Hypothalamus (tissue), 51 donors: ENCODE measurements at places on chromosomes 12 and 14.

DNA sequence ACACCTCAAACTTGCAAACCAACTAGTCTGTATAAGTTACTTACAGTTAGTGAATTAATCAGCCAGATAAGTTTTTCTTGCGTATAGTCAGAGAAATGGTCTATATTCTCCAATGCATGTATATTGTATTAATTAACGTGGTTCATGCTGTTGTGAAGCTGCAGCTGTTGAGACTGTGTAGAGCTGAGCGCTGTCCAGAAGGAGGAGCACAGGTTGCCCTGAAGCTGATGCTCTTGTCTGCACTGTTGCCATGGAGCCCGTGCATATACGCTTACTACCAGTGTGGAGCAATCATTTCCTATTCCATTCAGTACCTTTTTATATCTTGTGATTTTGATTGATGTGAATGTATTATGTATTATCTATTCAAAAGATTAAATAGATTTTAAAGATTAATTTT, 74.3 kb upstream of the ARID2 start:
- DNase-seq, result no peak

GRCh38 chr12:26157001-26157400, 32.2 kb upstream of the BHLHE41 start:
- no peak for DNase-seq

DNA sequence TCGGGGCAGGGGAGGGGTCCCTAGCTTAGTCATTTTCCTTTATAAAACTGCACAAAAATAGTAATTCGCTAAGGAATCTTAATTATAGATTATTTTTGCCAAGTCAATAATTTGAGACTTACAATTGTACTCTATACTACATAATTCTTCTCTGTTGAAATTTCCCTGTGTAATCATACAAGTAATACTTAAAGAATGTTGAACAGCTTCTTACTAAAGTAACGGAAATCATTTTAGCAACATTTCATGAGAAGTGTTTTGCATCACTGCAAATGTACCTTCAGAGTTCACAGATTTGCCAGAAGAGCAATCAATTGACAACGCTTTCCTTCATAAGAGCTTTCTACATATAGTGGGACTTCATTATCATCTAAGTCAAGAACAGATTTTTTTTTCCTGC, 7.9 kb upstream of the GNG2 start:
- no peak for DNase-seq

GRCh38 chr12:55641595-55641994, 4.9 kb downstream of the OR10P1 start:
- DNase-seq, result no peak

- DNase-seq, result no peak
These were observed 51.8 kb downstream of the TRAF3 start for GRCh38 chr14:102829016-102829548.
